ENCODE measurements at places on chromosomes 16 and 17.
A peak's percentile ranks its signal among the peaks of the same experiment; 100 is the strongest.

DNA sequence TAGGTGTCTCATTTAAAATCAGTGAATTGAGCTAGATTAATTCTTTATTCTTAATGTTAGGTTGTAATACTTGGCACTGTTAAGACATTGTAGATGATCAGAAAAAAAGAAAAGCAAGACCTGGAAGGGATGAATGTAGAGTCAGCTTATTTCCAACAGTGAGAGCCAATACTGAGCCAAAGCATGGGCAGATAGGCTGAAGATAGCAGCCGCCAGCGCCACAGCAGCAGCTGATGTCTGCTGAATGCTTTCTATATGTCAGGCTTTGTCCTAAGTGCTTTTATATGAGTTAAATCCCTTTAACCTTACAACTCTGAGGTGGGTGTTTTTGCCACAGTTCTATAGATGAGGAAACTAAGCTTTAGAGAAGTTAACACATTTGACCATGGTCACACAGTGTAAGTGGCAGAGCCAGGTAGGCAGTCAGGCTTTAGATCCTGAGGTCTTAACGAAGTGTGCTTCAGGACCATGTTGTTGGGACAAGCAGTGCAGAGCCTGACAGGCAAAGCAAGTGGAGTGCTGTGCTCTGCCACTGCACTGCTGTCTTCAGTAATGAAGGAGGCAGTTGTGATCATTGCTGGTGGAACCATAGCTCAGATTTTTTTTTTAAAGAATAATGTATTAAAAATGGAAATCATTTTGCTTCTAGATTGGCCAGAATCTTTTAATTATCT lies 25.9 kb downstream of the TNRC6A start:
- no peak for DNase-seq

DNA sequence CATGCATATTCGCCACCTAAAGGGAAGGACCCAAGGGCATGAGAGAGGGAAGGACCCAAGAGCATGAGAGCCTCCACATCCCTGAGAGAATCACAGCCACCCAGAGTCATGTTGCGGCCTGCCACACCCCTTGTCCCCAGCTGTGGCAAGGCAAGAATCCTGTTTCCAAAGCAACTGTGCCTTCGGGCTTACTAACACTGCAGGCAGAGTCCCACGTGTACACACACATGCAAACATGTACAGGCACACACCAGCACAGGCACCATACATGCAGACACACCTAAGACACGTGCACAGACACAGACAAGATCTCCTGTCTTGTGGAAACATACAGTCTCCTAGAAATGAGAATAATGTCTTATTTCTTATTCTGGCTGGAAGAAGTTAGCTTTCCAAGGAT lies 92.4 kb upstream of the CDYL2 start:
- no peak for DNase-seq

DNA sequence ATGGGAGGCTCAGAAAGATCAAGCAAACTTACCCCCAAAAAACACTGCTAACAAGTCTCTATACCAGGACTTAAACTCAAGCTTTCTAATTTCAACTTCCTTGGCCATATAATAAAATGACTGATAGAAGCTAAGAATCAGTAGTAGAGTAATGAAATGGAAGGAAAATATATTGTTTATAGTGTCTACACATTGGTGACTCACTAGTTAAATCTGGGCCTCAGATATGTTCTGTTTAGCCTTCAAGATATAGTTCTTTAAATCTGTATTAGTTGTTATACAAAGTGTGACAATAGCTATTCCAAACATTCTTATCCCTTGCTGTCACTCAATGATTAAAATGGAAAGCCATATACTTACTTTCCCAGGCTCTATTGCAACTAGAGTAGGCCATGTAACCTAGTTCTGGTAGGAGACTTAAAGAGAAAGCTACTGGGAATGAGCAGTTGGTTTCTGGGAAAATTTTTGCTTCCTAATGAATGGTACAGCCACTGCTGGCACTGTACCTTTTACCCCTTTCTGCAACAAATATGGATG lies 18.3 kb downstream of the SSH2 start:
- DNase-seq: no peak

DNA sequence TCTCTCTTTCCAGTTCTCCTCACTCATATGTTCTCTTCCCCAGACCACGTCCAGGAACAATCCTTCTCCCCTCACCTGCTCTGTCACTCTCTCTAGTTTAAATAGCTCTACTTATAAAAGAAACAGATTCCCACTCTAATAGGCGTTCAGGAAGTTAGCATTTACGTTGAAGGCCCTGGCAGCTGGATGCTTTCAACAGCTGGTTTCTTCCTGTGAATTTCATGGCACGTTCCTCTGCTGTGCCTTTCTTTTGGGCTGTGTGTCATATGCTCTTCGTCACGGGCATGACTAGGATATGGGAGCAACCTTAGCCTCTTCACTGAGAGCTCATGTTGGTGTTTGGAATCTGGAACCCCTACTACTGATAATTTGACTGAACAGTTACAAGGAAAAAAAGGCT lies 73.2 kb downstream of the ZNF18 start:
- DNase-seq: no peak

- no peak for DNase-seq
Measured at GRCh38 chr17:3805581-3805980, 4.6 kb upstream of the ITGAE start.

DNA sequence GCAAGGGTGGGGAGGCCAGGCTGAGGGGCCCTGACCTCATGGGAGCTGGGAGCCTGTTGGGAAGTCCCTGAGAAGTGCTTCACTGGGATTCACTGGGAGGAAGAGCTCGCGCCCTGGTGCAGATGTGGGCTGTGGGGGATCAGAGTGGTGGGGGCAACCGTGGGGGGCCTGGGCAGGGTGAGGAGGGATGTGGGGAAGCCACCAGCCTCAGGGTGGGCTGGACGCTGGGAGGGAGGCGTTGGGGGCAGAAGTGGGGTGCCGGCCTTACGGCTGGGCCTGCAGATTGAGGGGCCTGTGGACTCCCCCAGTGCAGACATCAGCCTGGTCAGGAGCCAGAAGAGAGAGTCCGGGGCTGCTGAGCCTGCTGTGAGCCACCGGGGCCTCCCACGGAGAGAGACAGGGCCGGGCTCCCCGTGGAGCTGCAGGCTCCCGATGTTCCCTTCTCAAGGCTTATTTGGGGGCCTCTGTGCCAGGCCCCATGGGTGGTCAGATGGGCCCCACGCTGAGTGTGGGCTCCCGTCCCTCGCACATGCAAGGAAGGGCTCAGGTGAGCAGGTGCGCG lies 7.8 kb downstream of the DPEP1 start:
- DNase-seq: no peak

GRCh38 chr17:41256291-41256685 lies 1.1 kb downstream of the KRTAP9-9 start:
- no peak for DNase-seq

- no peak for DNase-seq
Measured at GRCh38 chr16:27838536-27839175, 224.9 kb downstream of the GSG1L start.

DNA sequence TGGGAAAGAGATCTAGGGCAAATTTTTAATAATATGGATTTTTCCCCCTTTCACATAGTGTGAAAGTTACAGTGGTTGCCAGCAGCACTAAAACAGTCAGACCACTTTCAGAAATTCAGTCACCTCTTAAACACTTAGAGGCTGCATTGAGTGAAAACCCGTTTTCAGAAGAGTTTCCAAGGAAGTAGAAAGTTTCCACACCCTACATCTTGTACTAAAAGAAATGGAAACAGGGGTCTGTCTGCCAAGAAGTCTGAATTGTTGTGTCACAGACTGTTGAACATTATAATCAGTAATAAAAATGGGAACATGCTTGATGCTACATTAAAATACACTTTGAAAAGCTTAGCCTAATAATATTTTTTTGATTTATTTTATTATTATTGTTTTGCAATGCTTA lies 278.9 kb upstream of the KCNJ16 start:
- DNase-seq: no peak

DNA sequence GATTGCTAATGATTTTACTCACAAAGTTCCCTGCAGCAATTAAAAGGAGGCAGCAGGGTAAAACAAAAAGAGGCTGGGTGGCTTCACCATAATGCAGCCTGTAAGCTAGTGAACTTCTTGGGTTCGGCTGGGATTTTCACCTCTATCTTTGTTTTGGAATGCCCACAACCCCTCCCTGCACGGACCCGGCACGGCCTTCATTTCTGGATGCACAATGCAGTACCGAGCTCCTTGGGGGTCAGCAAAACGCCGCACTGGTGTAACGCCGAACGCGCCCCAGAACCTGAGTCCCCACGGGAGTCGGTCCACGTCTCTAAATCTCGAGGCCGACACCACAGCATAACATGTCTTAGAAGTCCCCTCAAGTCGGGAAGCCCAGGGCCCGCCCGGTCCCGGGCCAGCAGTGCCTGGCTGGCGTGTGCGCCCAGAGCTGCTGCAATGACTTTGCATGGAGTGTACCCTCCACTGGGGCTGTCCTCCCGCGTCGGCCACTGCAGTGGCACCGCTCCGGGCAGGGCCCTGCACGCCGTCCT lies 759 bp downstream of the UBE2O start:
- peak; percentile 30 for DNase-seq

DNA sequence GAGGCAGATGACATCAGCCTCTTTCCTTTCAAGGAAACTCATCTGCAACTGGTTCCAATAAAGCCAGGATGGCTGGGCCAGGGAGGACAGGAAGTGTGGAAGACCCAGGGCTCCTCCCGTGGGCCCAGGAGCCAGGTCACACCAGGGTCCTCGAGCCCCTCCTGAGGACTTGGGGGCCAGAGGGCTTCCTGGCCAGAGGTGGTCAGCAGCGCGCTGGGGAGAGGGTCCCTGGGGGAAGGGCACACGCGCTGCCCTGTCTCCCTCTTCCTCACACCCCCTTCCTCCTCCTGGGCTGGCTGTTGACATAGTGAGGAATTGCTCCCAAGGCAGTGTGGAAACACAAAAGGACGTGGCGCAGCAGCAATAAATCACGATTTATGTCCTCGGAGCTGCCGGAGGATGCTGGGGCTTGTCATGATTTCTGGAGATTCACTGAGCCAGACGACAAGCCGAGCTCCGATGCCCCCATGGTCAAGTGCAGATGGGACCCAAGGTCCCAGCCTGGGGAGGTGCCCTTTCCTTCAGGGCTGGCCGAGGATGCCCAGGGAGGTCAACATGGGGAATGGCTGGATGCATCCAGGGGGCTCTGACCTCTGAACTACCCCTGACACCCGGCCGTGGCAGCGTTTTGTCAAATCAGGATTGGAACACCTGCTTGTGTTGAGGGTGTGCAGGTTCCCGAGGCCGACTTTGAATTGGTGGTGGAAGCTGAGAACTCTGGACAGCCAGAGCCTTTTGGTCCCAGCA lies 152.6 kb downstream of the IRF8 start:
- DNase-seq: no peak

DNA sequence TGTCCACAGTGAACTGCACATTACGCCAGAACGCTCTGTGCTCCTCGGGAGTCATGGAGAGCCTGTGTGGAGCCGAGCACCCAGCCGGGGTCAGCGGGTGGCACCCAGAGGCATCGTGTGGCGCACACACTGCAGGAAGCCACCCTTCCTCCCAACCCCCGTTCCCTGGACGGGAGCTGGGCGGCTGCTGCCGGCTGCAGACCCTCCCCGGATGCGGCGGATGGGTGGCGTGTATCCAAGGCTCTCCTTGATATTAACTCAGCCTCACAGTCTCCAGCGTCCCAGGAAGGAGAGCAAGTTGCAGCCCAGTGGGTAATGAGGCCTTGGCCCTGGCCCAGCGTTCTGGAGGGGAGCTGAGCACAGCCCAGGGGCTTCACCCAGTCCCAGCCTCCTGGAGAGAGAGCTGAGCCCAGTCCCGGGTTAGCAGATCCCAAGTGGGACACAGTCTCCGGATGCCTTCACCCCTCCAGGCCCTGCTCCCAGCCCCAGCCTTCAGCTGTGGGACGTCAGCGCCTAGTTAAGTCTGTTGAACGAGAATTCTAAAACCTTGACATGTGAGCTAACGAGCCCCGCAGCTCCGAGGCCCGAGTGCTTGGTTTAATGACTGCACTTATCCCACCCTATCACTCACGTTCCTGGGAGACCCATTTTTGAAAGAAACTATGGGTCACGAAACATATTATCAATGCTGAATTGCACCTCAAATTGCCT lies 86.6 kb downstream of the TBC1D16 start:
- DNase-seq: no peak
